Hepatocyte (in vitro differentiated cells): ENCODE measurements at places on chromosomes 7 and 10. TPM values are rescaled to one million over a fixed set of nuclear protein-coding genes. Genes with fewer than 3 reads are reported as not detected.
A peak's percentile ranks its signal among the peaks of the same experiment; 100 is the strongest.

DNA sequence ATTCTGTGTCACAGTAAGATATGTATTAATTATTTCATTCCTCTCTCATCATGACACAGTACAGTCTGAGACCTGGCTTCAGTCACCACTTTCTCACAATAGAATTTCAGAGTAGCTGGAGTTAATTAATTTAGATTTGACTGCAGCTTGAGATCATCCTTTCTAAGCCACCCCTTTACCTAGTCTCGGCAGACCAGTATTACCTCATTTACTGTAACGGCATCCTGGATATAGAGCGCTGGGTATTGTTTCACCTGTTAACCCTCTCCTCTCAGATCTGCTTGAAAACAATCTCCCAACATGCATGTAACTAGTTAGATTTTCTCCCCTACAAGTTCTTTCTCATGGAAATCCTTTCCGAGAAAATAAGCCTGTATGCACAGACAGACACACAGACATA lies 1057.5 kb downstream of the GATA3 start:
- no peak for DNase-seq

Gene CPA2
- 198 and 298 TPM in 2 replicates for total RNA-seq

DNA sequence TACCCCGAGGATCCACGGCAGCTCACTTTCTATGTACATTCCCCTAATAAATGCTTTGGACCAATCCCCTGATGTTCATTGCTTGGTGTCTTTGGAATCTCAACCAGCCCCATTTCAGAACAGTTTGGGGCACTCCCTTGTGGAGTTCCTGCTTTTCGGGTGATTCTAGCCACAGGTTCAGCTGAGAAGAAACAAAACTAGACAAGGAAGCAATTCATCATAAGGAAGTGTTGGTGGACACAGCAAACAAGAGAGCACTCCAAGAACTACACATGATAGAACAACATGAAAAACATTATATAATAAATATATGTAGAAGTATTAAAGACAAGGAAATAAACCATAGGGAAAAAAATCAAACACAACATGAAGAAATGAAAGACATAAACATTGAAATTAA lies 6.0 kb upstream of the CCDC136 start:
- DNase-seq: no peak

DNA sequence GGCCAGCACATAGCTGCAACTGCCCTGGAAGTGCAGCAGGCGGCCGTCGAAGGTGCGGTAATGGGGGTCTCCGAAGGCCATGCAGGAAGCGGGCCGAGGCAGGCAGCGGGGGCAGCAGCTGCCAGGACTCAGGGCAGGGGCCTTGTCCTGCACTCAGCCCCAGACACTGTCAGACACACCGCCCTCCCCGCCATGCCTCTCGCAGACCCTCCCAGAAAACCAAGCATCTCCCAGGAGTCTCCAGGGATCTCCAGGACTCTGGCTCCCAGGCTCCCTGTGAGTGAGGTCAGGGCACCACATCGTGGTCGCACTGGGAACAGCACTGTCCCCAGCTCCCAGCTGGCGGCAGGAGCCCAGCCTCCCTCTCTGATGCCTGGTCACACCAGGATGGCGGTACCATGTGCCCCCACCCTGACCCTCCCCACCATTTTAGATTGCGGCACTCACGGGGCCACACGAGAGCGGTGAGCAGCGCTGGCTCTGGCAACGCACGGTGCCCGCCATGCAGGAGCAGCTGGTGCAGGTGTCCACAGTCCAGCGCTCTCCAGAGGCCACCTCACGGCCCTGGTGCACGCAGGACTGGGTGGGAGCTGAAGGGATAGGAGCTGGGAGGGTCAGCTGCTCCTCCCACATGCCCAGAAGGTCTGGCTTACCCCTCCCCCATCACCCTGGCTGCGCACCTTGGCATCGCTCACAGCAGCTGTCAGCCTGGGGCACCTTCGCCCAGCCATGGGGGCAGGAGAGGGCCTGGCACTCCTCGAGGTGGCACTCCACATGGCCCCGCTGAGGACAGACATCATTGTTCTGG lies 17.5 kb downstream of the ATP6V1F start:
- DNase-seq: peak; percentile 82

DNA sequence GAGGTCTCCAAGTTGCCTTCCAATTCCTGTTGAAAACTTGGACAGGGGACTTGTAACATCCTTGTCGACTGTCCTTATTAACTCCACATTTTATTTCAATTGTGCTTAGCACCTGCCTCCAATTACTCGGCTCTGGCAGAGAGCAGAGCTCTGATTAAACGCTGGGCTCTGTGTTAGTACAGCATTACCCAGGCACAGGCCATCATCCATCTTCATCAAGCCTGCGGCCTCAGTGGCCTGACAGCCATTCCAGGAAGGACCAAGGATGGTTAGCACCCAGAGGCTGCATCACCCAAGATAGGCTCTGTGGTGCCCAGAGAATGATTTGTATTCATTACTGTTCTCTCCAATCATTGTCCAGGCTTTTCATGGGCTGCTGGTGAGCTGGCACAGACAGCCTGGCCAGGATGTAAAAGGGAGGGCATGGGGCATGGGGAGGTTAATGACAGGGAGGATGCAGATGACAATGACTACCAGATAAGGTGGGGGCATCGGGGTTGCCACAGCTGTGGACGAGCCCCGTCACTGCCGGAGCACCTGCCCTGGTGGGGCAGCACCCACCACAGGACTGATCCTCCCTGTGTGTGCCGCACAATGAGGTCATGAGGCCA lies 123.3 kb downstream of the PTPN20 start:
- DNase-seq: no peak

DNA sequence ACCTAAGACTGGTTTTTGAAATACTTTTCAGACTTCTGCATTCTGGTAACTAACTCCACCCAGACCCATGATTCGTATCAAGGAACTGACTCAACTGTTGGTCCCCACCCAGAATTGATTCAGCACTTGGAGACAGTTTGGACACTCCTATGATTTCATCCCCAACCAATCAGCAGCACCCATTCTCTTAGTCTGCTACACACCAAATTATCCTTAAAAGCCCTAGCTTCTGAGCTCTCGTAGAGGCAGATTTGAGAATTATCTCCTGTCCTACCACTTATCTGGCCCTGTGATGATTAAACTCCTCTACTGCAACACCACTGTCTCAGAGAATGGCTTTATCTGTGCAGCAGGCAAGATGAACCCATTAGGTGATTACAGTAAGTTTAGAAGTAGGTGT lies 7.7 kb upstream of the GSTO1 start:
- no peak for DNase-seq

Gene CCDC201
- total RNA-seq: not detected in 2 replicates

GRCh38 chr10:97618733-97619132 lies 14.6 kb downstream of the MORN4 start:
- DNase-seq: no peak

Gene SEMA3E
- 9.7 and 14.0 TPM in 2 replicates for total RNA-seq

Gene FBXO24
- 1.1 and 1.4 TPM in 2 replicates for total RNA-seq

GRCh38 chr7:103773726-103774125 lies 215.7 kb downstream of the RELN start:
- no peak for DNase-seq

Gene GPR15LG
- 0.52 and 2.6 TPM in 2 replicates for total RNA-seq

GRCh38 chr7:68244389-68244788 lies 1247.8 kb downstream of the TYW1 start:
- no peak for DNase-seq

DNA sequence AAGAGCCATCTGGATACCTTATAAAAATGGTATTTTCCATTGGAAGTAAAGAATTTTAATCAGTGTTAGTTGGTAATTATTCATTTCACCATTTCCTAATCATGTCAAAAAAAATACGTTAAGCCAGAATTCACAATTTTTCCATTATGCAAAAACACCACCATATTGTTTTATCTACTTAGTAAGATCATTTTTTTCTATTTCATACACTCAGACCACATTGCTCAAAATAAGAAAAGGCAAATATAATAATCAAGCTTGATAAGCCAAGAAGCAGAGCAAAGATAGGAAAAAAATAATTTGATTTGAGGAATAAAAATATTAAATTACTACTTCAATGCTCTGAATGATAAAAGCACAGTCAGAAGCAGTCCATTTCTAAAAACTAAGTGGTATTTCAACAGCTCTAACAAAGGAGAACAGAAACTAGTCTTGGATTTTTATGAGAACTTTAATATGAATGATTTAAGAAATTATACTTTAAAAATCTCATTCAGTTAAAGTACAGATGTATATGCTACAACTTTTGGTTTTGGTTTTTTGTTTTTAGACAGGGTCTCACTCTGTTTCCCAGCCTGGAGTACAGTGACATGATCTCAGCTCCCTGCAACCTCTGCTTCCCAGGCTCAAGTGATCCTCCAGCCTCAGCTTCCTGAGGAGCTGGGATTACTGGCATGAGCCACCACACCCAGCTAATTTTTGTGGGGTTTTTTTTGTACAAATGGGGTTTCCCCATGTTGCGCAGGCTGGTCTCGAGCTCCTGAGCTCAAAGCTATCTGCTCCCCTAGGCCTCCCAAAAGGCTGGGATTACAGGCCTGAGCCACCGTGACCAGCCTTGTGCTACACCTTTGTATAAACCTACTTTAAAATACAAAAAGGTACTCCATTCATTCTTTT lies 46.6 kb downstream of the LRRN3 start:
- no peak for DNase-seq

Gene EGFR
- 40.6 and 51.0 TPM in 2 replicates for total RNA-seq

DNA sequence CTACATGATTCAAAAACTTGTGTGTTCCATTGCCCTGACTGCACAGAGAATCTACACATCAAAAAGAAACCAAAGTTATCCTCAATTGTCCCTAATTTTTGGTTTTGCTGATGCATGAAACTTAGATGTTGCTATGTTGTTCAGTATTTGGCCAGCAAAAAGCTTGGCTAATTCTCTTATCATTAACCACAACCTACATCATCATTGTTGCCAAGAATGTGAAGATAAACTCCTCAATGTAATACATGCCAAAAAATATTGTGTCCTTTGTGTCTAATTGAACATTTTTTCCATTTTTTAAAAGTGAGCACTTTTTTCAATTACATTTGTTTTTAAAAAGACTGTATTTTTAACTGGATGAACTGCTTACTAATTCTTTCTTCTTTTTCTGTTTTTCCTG lies 268.0 kb upstream of the SEMA3D start:
- no peak for DNase-seq

GRCh38 chr7:127598318-127598717 lies 4.8 kb downstream of the FSCN3 start:
- DNase-seq: no peak

Gene PMS2
- 13.9 and 15.9 TPM in 2 replicates for total RNA-seq

DNA sequence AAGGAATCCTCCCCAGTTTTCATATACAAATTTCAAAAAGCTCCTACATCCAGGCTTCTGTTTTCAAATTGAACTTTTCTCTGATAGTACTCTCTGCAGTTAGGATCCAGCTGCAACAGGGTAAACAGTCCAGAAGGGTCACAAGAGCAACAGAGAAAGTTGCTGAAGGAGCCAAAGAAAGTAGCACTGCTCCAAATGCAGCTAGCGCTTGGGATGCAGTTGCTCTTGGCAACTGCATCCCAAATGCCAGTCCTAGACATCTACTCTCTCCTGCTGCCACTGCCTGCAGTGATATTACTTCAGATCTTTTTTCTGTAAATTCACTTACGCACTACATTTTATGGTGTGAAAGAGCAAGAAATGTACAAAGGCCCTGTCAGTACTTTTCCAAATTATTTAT lies 14.6 kb downstream of the GPR37 start:
- DNase-seq: no peak

Gene ZPBP
- total RNA-seq: not detected in 2 replicates

Gene ZNF655
- total RNA-seq: 69.6 and 76.3 TPM in 2 replicates

DNA sequence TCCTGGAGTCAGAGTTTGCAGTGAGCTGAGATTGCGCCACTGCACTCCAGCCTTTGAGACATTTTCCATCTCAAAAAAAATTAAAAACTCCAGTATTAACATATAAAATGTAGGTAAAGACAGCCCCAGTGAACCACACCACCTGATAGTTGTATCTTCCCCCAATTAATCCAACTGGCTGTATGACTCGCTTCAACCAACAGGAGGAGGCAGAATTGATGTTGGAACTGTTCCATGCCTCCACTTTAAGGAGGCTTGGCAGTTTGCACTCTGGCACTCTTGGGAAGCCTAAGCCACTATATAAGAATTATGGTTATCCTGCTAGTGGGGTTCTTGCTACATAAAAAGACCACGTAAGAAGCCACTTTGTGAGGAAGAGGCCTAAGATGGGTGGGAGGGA lies 72.7 kb downstream of the STK17A start:
- DNase-seq: no peak

GRCh38 chr10:47379901-47380300 lies 4.2 kb downstream of the ZNF488 start:
- no peak for DNase-seq

DNA sequence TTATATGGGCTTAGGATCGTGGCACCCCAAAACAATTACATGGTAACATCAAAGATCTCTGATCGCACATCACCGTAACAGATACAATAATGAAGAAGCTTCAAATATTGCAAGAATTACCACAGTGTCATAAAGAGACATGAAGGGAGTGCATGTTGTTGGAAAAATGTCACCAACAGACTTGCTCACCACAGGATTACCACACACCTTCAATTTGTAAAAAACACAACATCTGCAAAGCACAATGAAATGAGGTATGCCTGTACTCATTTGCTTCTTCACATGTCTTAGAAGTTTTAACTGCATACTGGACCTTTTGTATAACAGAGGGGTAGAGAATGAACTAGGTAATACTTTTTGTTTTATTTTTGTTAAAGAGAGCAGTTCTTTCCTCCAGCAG lies 96.6 kb downstream of the TPST1 start:
- DNase-seq: no peak

Gene PARP12
- 13.8 and 14.0 TPM in 2 replicates for total RNA-seq

- DNase-seq: no peak
Measured at GRCh38 chr7:144723301-144723700, 112.6 kb downstream of the TPK1 start.

GRCh38 chr10:27893358-27893954 lies 105.4 kb downstream of the ODAD2 start:
- DNase-seq: no peak

- DNase-seq: peak; percentile 46
Measured at GRCh38 chr7:25196132-25196896, 32.0 kb downstream of the NPVF start.
